ENCODE measurements at places on chromosomes 7 and 10. TPM values are rescaled to one million over a fixed set of nuclear protein-coding genes. Genes with fewer than 3 reads are reported as not detected.

- peak; percentile 58 for DNase-seq
These were observed 44.3 kb upstream of the ZC3HAV1 start for GRCh38 chr7:139153832-139154231.

DNA sequence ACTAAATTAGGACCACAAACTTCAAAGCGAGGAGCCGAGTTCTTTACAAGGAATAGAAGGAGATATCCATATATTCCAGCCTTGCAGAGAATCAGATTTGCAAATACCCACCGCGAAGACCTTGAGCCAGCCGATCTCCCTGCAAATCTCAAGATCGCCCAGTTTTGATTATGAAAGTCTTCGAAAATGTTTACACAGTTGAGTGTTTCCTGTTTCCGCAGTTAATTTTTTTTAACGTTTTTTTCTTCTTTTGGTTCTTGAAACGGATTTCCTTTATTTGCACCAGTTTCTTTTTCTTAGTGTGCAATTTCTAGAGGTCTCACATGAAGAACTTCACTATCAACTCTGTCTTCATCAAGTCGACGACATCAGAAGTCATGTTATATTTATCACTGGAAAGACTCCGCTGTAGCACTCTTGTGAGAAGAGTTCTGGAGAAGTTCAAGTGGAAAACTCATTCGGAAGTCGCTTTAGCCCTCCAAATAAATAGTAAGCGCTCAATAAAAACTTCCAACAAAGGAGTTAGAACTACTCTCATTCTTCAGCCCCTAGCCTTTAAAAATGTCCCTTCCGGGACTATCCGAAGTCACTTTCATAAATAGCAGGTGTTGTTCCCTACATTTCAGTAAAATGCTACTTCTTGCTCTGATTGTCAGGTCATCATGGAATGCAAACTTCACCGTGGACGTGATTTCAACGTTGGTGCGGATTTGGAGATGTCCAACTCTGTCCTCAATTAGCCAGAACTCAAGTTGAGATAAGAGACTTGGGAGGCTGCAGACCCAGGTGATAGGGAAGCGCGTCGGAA lies 11.9 kb upstream of the SPAG6 start:
- no peak for DNase-seq

DNA sequence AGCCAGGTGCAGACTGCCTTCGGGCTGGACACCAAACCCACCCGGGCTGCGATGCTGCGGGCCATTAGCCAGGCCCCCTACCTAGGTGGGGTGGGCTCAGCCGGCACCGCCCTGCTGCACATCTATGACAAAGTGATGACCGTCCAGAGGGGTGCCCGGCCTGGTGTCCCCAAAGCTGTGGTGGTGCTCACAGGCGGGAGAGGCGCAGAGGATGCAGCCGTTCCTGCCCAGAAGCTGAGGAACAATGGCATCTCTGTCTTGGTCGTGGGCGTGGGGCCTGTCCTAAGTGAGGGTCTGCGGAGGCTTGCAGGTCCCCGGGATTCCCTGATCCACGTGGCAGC lies 50.0 kb downstream of the VWA2 start:
- no peak for DNase-seq

DNA sequence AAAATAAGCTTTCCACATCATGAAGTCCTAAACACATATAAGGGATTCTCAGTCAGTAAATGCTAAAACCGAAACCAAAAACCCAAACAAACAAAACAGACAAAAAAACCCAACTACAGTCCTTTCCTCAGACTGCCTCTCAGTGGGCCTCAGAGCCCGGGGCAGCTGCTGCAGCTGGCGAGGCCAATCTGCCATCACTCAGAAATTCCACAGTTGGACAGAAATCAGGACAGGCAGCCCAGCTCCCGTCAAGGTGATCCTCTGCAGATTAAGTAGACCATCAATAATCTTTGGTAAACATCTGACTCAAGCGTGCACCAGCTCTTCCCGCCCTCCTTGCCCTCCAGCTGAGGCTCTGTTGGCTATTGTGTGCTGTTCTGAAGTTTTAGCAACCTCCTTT lies 142.2 kb downstream of the ATXN7L1 start:
- DNase-seq = peak; percentile 59

DNA sequence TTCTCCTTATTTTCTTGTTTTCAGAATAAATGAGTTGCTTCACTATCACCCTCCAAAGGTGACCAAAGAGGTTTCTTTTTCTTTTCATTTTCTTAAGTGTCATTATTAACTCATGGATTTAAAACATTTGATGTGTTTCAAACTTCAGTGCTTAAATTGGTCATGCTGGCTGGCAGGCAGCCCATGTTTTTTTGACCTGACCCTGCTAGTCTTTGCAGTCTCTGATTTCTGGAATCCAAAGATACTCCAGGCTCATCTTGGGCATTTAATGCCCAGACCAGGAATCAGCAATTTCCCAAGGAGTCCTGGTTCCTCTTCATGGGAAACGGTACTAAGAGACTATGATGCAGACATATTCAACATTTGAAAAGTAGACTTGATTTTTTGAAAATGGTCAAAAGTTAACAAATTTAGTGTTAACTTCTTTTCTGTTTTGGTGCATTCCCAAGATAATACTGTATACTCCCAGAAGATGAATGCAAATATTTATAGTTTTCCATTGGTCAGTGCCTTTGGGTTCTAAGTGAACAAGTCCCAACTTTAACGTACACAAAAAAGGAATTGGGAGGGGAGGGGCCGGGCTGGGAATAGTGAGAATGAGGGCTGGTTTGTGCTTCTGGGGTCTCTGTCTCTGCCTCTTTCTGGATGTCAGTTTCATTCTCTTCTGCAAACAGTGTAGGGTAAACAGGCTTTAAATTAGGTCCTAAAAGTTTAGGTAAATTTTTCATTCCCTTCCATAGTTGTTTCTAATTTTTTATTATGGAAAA lies 19.8 kb downstream of the NUB1 start:
- no peak for DNase-seq

- DNase-seq = no peak
These were observed 95.0 kb upstream of the POM121L12 start for GRCh38 chr7:52940481-52940880.

DNA sequence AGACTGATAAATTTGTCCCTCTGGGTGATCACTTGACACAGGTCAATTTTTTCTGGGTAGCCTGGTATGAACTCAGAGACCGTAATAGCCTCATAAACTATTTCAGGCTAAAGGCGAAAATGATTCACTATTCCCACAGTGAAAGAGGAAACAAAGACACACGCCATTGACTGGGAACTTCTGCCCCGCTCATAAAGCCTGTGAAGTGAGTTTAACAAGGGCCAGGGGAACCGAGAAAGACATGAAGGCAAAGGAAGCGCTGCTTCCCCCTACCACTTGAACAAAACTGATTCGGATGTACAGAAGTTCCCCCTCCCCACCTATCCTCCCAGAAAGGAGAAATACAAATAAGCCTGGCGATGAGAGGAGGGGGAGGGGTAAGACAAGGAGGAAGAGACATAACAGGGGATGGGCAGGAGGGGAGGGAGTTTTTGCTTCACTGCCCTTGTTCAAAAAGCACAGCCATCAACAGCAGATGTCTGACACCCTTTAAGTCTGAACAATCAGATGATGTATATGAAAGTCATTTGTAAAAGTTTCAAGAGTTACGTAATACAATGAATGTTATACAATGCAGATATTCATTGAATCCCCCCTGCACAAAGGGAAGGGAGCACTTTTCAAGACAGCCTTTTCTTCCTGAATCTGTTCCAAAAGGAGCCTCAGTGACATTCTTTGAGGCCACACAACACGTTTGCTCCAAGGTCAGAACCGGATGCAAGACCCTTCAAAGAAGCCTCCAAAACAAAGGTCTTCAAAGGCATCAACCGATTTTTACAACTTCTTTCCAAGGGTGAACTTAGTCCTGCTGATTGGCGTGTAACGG lies 734 bp downstream of the ABCB4 start:
- DNase-seq = peak; percentile 76

DNA sequence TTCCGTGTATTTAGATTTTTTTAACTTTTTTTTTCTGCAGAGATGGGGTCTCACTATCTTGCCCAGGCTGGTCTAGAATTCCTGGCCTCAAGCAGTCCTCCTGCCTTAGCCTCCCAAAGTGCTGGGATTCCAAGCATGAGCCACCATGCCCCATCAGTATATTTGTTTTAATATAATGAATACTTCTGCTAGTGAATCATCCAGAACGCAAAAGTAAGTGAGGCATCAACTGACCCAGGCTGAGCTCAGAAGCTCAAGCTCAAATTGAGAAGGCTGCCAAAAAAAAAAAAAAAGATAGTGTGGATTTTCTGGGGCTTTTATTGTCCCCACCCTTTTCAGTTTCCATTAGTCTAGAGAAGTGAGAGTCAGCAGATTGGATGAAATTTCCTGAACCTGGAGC lies 39.0 kb upstream of the TECTB start:
- no peak for DNase-seq

GRCh38 chr10:132158823-132159222 lies 27.9 kb upstream of the DPYSL4 start:
- DNase-seq = no peak

DNA sequence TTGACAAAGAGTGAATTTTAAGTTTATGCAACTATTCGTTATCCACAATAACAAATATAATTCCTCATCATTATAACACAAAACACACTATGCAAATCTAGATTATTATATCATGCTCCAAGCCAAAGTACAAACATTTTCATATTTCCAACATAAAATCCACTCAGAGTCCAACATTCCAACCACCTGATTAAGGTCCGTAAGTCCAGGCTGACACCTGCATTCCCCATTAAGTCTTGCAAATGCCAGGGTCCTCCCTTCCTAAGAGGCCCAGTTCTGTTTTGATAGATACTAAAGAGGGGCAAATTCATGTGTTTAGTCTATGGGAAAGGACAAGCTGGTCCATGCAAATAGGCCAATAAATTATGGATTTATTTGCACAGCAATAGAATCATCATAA lies 206.1 kb downstream of the POU6F2 start:
- no peak for DNase-seq

- DNase-seq = no peak
These were observed 4.8 kb upstream of the LSM8 start for GRCh38 chr7:118179191-118179590.

DNA sequence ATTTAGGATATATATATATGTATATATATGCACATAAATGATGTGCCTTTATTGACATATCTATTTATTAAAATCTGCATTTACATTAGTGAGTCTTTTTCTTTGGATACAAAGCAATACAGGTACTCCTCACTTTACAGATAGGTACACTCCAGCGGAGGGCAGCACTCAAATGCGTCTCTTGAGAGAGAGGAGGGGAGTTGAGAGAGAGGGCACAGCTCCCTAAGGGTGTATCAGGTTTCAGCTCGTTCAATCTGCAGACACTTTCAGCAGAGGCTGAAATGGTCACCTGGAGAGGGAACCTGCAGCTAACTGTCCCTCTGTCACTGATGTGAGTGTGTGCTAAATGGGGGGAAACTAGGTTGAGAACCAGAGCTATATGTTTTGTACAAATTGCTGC lies 21.5 kb downstream of the C10orf53 start:
- no peak for DNase-seq

- peak; percentile 21 for DNase-seq
These were observed 407.7 kb downstream of the PARD3 start for GRCh38 chr10:34407324-34407805.

DNA sequence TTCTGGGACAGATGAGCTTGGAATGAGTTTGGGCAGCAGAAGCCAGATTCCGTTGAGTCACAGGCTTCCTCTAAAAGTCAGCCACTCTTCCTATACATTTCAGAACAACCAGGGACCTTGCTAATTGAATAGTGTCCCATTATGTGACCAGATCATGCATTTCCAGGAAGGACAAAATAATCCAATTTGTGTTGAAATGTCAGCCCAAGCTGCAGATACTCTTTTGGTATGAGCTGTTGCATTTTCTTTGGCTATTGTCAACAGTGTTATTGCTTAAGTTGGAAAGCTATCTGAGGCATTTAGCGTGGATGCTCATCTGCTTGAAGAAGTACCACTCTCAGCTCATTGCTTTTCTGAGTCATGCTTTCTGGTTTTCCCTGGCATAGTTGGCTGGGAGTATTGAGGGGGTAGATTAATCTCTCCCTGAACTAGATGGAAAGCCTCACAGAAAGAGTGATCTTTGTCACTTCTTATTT lies 223.7 kb upstream of the HABP2 start:
- DNase-seq = no peak

DNA sequence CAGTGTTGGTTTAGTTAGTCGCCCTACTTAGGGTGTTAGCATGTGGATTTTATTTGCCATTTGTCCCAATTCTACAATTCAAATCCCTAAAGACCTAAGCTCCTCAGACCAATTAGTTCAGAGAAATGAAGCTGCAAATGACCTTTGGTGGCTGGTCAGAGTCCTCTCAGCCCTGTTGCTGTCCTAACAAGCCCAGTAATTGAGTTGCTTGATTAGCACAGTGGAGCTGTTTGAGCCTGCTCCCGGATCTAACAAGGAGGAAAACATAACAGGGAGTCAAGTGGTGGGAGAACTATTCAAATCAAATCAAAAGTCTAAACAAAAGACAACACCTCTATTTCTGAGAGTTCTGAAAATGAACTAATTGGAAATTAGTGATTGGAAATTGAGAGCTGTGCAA lies 22.1 kb downstream of the ZDHHC6 start:
- no peak for DNase-seq

- DNase-seq = no peak
These were observed 13.1 kb downstream of the DNAJC1 start for GRCh38 chr10:21990449-21990848.

The ARHGAP22 gene
- total RNA-seq = 42.8 TPM

The SLC25A13 gene
- total RNA-seq = 25.0 TPM

The C7orf57 gene
- total RNA-seq = 0.83 TPM

The SEMA3E gene
- 3.2 TPM for total RNA-seq
